Fibroblast of skin of left biceps (primary cell): ENCODE measurements at places on chromosomes 1 and 21.

GRCh38 chr21:26565111-26565510, 8.0 kb downstream of the CYYR1 start:
- DNase-seq = no peak

GRCh38 chr1:113013823-113014222, 57.8 kb upstream of the SLC16A1 start:
- no peak for DNase-seq

GRCh38 chr1:194056169-194056568, 869.8 kb upstream of the B3GALT2 start:
- DNase-seq = no peak

DNA sequence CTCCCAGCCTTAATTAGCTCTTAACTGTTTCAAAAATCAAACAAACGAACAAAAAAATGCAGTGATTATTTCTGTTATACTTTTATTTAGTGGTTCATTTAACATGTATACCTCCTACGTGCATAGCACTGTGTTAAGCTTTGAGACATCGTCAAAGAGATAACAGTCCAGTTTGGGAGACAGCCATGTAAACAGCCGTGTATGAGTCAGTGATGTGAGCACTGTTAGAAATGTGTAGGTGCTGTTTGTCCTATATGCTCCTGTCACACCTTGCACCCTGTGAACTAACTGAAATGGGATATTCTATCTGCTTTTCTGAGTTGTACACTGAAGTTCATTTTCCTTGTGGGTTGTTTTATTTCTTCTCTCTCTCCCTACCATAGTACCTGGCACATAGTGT, 109.7 kb upstream of the CACYBP start:
- no peak for DNase-seq

GRCh38 chr1:18950401-18951026, 6.0 kb downstream of the IFFO2 start:
- no peak for DNase-seq

GRCh38 chr1:180732866-180733265, 101.0 kb downstream of the XPR1 start:
- no peak for DNase-seq

DNA sequence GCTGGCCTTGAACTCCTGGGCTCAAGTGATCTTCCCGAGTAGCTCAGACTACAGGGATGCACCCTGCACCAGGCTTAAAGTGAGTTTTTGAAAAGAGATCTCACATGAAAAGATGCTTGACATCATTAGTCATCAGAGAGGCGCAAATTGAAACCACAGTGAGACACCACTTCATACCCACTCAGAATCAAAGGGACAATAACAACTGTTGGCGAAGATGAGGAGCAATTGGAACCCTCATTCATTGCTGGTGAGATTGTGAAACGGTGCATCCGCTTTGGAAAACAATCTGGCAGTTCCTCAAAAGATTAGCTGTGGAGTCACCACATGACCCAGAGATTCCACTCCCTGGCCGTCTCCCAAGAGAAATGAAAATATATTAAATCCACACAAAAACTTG, 122.3 kb downstream of the PGBD5 start:
- peak; percentile 4 for DNase-seq

GRCh38 chr1:51756290-51756689, 122.2 kb downstream of the NRDC start:
- no peak for DNase-seq

- DNase-seq = no peak
These were observed 7.7 kb upstream of the SDC3 start for GRCh38 chr1:30916296-30916695.

- DNase-seq = no peak
These were observed 43.2 kb downstream of the ECE1 start for GRCh38 chr1:21246905-21247642.

DNA sequence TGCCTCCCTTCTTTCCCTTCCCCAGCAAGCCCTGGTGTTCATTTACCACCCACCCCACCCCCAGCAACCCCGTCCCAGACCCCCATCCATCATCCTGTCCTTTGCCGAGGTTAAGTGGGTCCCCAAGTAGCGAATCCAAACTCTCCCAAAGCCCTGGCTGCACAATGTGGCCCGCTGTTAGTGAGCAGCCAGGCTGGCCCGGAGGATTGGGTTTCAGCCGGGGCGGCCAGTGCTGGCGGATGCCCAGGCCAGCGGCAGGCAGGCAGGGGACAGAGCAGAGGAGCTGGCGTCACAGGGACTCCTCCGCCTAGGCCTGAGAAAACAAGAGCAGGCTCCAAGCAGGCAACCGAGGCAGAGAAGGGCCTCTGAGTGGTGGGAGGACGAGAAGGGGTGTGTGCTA, 61.4 kb downstream of the EPHB2 start:
- no peak for DNase-seq

DNA sequence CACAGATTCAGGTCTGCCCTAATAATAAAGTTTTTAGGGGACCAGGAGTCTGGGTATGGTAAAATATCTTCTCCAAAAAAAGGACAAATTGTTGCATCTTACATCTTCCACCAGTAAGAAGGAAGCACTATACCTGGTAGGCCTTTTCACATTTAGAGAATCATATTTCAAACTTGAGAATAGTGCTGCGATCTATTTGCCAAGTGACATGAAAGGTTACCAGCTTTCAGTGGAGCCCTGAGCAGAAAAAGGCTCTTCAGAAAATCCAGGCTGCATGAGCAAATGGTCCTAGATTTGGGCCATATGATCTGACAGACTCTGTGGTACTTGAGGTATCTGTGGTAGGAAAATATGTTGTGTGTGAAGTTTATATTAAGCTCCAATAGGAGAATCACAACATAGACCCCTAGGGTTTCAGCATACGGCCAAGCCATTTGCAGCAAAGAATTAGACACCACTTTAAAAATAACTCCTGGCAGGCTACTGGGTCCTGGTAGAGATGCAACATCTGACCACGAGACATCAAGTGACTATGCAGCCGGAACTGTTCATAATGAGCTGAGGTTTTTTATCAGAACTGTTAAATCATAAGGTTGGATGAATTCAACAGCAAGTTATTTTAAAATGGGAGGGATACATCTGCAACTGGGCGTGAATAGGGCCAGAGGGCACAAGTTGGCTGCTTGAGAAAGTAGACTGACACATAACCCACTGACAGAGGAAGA, 38.6 kb upstream of the CCDC190 start:
- peak; percentile 48 for DNase-seq

DNA sequence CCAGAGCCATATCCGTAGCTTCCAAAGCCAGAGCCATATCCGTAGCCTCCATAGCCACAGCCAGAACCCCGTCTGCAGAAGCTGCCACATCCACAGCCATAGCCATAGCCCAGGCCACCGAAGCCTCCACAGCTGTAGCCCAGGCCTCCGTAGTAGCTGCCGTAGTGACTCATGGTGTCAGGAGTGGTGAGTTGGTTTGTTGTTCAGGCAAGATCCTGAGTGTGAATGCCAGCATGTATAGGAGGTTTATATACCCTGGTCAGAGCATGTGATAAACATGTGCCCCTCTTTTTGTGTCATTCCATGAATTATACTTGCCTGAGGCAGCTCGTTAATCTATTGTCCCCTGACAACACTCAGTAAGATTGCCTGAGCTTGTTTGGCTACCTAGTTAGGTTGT, at the start of gene KRTAP19-1:
Gene KRTAP19-1, minus strand, starts transcription at position 223 of the 400 bp plus-strand sequence. Its CDS starts 50 bp downstream, at position 173.
- no peak for DNase-seq
